RPMI7951 (cell line): ENCODE measurements at places on chromosomes 6 and 20. TPM values are rescaled to one million over a fixed set of nuclear protein-coding genes. Genes with fewer than 3 reads are reported as not detected.

DNA sequence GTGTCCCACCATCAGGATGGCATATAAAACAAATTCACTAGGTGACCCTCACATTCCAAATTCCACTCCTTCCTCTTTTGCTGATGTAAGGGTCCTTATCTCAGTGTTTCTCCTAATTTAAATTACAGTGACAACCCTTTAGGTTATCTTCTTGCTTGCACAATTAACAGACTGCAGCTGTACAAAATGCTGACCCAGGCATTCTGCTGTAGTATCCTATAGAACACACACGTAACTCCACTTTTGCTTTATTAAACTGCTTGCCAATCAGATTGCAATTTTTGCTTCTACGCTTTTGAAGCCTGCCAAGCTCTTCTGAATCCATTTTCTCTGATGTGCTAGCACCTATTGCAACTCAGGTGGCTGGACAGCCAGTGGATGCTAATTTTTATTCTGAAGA, 950.3 kb downstream of the TFAP2A start:
- DNase-seq: no peak

GRCh38 chr6:157538698-157539097, 157.7 kb downstream of the ZDHHC14 start:
- no peak for DNase-seq

GRCh38 chr20:59823030-59823423, 110.4 kb downstream of the SYCP2 start:
- DNase-seq: no peak

GRCh38 chr6:158536084-158536890, 23.6 kb upstream of the TMEM181 start:
- DNase-seq: peak; percentile 69

GRCh38 chr6:52839124-52840055, 1.2 kb downstream of the GSTA5 start:
- peak; percentile 81 for DNase-seq

HDGFL1 gene
- not detected in 2 replicates for total RNA-seq

C20orf202 gene
- not detected in 2 replicates for total RNA-seq
